ENCODE measurements at places on chromosomes 7 and 10.

- no peak for DNase-seq
Measured at GRCh38 chr10:48907730-48908129, 31.9 kb downstream of the LRRC18 start.

DNA sequence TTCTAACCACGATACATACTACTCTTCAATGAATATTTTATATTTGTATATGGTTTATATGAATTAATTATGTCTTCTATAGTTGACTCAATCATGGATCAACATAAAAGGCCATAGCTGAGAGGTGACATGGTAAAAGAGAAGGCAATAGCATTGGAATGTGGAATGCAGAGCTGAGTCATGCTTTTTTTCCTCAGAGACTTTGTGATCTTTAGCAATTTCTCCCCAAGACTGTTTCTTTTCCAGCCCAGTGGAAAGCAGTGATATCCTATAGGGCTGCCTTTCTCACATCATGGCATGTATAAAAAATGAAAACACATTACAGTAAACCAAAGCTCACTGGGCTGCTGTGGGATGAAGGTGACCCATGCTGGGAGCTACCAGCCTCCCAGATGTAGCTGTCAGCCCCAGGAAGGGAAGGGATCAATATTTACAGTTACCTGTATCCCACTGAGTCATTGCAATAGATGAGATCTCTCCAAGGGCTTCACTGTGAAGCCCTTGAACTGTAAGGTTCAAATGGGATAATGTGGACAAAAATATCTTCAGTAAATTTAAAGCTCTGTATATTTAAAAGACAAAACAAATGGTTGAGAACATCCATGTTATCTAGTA lies 30.2 kb downstream of the SLC39A12 start:
- no peak for DNase-seq

DNA sequence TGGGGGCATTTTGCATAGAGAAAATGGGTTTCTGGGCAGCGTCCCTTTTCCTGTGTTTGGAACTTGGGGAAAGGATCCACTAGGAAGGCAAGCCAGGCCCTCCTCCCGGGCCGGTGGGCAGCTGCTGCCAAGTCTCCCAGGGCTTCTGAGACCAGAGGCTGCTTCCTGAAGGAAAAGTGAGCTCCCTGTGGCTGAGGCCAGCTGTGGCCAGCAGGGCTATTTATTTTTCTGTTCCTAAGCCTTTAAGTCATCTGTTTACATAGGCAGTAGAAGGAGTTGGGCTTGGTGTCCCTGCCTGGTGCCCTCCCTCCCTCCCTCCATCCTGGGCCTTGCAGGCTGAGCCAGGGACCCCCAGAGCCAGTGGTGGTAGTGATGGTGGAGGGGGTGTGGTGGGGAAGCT lies 70.5 kb upstream of the COL13A1 start:
- no peak for DNase-seq

DNA sequence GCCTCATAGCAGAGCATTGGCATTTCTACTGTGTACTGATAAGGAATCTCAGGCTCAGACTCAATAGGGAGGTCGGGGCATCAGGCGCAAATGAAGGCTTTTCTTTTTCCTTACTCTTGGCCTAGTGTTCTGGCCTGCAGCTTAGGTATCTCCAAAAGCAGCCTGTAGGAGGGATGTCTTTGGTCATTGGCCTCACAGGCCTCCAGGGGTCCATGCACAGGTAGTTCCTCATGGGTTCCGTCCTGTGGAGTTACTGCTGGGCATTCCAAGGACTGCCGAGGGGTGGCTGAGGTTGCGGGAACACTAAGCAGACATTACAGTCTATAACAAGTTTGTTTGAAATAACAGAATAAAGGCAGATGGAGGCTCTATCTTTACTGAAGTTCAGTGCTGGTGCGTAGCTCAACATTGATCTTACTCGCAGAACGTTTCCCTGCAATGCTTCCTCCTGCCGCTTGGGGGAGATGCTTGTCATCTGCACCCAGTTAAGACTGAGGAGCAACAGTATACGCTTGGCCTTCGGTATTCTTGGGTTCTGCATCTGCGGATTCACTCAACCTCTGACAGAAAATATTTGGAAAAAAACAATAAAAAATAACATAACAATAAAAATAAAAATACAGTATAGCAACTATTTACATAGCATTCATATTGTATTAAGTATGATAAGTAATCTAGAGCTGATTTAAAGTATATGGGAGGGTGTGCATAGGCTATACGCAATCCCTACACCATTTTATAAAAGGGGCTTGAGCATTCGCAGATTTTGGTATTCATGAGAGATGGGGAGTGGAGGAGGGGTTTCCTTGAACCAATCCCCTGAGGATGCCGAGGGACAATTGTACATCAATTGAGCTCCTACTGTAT lies 58.9 kb downstream of the SH2D4B start:
- no peak for DNase-seq

- no peak for DNase-seq
Measured at GRCh38 chr10:117663750-117664149, 121.2 kb downstream of the EMX2 start.

DNA sequence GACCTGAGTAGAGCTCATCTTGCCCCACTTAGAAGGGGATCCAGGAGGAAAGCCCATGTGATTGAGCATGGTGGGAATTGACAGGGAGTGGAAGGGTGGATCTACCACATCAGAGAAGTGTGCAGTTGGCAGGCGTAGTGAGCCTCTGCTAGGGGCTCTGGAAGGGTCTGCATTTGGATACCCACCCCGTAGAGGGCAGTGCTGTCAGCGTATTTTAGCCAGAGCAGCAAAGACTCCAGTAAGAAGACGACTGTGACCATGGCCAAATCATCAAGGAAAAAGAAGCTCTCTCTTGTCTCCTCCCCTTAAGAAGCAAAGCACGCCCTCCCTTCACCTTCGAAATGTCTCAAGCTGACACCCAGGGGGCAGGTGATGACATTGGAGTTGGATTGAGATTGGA lies 68.8 kb upstream of the INHBA start:
- no peak for DNase-seq

DNA sequence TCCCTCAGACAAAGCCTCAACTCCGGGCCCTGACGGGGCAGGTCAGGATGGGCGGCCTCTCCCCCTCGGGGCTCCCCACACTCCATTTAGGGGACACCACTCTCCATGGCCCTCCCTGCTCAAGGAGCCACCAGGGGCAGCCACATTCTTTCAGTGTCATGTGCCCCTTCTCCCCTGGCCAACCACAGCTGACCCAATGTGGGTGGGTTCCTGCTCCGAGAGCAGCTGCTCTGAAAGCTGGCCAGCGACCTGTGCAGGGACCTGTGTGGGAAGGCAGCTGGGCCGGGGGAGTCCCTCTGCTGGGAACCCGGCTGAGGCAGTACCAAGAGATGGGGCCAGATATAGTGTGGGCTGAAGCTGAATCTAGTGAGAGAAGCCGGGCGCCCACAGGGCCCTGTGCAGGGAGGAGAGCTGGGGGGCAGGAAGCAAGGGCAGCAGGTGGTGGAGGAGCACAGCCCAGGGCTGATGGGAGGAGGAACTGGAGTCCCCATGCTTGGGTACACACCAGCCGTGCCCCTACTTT lies 40.6 kb upstream of the NPFFR1 start:
- no peak for DNase-seq

GRCh38 chr10:123377883-123378282 lies 223.7 kb downstream of the BUB3 start:
- DNase-seq: no peak

- no peak for DNase-seq
Measured at GRCh38 chr10:84076047-84076388, 63.3 kb upstream of the GHITM start.

GRCh38 chr10:17169803-17170202 lies 31.7 kb downstream of the TRDMT1 start:
- no peak for DNase-seq

GRCh38 chr7:4742051-4742573 lies 33.3 kb upstream of the AP5Z1 start:
- DNase-seq: no peak

DNA sequence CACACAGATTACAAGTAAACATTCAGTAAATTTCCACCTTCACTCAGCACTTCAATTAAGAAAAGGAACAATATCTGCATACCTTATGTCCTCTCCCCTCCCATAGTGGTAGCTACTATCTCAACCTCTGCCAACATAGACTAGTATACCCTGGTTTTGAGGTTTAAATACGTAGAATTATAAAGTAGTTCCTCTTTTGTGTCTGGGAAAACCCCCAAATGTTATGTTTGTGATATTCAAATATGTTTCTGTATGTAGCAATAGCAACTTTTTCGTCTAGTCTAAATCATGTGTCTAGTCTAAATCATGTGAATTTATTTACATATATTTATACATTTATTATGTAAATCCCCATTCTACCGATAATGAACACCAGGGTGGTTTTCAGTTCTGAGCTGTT lies 13.2 kb upstream of the CAMK2B start:
- DNase-seq: no peak

DNA sequence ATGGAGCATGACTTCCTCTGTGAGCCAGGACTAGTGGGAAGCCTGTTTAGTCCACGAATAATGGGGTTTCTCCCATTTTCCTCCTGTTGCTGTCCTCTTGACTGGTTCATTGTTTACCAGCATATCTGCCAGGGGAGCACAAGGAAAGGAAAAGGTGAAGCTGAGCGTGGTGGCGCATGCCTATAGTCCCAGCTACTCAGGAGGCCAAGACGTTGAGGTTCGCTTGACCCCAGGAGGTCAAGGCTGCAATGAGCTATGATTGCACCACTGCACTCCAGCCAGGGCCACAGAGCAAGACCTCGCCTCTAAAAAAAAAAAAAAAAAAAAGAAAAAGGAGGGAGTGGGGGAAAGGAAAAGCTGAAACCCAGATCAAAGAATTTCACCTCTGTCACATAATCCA lies 5.8 kb upstream of the IL2RA start:
- DNase-seq: no peak

DNA sequence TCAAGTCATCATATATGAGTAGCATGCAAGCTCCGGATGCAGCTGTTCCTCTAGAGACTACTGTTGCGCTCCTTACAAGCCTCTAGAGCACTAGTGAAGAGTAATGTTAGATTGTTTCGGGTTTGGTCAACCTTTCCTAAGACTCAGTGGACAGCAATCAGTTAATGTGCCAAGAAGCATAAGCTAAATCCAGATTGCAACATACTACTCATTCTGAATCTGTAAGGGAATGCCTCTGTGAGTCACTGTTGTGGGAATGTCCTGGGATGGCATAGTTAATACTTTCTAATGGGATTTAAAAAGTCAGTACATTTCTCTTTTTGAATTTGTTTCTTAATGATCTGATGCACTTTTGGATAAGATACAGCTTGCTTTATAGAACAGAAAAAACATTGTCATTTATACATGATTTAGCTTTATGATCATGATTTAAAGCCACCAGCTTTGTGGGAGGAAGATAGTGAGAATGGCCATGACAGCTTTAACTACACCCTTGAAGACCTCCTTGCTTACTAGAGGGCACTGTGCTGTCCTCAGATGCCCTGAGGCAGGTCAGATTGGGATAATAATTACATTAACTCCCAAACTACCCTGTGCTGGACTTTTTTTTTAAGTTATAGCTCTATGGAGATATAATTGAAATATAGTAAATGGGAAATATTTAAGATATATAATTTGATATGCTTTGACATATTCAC lies 138.4 kb downstream of the SDK1 start:
- no peak for DNase-seq

- no peak for DNase-seq
Measured at GRCh38 chr10:34966451-34966850, 123.7 kb downstream of the CUL2 start.

- no peak for DNase-seq
Measured at GRCh38 chr10:93599778-93600177, 1.3 kb downstream of the RBP4 start.

DNA sequence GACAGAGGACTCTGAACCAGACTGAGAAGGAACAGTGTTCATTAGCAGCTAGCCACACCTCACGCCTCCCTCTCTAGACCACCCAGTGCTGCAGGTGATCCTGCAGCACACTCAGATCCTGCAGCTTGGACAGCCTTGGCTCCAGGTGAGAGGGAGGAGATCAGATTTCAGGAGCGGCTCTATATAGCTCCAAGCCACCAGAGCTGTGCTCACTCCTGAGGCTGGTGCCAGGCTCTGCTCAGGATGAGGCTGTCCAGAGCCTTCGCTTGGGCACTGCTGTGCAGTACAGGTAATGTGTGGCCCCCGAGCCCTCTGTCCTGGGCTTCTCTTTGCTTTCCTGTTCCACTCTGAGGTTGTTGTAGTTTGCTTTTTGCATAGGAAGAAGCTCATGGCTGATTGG lies 42.4 kb downstream of the C10orf120 start:
- no peak for DNase-seq

- DNase-seq: no peak
Measured at GRCh38 chr7:36748017-36748487, 23.8 kb upstream of the AOAH start.

- DNase-seq: no peak
Measured at GRCh38 chr7:22201186-22201880, 155.6 kb downstream of the RAPGEF5 start.

GRCh38 chr10:71864911-71865361 lies 13.9 kb upstream of the PSAP start:
- DNase-seq: no peak

- no peak for DNase-seq
Measured at GRCh38 chr10:21535494-21535965, 1.5 kb downstream of the MLLT10 start.

GRCh38 chr7:47937711-47938573 lies 10.3 kb downstream of the PKD1L1 start:
- no peak for DNase-seq

DNA sequence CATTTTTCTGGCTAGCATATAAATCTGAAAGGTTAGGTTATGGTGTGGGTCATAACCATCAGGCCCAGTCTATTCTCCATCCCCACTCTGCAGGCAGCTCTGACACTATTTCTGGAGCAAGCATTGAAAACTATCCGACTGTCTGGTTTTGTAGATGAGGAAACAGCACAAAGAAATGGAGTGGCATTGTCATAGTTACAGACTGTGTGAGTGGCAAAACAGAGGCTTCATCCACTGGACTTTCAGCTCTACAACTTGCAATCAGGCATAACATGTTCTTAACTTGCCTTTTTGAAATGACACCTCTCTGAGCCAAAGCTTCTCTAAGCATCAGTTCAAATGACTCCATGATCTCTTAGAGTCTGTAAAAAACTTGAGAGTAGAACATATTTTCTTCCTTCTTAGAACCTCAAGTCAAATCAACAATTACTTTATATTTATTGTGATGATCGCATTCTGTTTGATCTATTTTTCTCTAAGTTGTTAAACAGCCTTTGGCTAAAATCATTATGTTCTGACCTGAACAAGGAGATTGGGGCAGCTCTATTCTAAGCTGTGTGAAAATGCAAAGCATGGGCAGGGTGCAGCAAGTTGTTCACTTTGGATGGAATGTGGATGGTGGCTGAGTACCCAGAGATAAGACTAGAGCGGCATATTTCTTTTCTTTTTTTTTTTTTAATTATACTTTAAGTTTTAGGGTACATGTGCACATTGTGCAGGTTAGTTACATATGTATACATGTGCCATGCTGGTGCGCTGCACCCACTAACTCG lies 68.5 kb downstream of the LRRC4 start:
- no peak for DNase-seq

GRCh38 chr10:28600056-28600455 lies 67.1 kb downstream of the WAC start:
- no peak for DNase-seq

All from stimulated activated CD4-positive, alpha-beta T cell treated with anti-CD3 and anti-CD28 coated beads, Interleukin-1b, Interleukin-23, amount 100 ng/mL, for 1 hour (primary cell).